ENCODE measurements at places on chromosomes 2 and 18.

DNA sequence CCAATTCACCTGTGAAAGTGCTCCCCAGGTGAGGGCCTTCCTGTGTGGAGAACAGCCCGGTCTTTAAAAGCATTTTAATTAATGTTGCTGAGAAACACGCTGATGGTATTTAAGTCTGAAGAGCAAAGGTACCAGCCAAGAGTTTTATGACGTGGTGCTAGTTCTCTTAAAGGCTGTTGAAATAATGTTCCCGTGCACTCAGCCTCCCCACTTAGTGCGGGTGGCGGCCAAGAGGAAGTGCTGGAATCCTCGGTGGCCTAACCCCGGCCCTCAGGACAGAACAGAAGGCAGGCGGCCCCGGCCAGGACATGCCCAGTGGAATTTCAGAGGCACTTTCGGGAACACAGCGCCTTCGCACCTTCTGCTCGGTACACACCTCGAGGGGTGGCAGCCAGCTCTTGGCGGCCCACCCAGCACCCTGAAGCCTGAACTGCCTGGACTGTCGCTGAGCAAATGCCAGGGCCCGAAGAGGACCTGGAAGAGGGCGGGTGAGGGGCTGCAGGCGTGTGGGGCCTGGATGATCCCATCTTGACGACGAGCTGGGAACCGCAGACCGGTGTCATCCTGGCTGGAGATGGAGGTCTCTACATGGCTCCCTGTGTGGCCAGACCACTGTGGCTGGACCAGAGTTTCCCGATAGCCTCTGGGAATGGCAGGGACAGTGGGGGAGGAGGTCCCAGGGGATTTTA is 142.9 kb downstream of the ASB1 start:
- no peak for DNase-seq

- no peak for DNase-seq
Observed at GRCh38 chr2:75221862-75222261, 22.5 kb upstream of the TACR1 start.

- DNase-seq: no peak
Observed at GRCh38 chr2:223459328-223459939, 142.7 kb downstream of the SCG2 start.

DNA sequence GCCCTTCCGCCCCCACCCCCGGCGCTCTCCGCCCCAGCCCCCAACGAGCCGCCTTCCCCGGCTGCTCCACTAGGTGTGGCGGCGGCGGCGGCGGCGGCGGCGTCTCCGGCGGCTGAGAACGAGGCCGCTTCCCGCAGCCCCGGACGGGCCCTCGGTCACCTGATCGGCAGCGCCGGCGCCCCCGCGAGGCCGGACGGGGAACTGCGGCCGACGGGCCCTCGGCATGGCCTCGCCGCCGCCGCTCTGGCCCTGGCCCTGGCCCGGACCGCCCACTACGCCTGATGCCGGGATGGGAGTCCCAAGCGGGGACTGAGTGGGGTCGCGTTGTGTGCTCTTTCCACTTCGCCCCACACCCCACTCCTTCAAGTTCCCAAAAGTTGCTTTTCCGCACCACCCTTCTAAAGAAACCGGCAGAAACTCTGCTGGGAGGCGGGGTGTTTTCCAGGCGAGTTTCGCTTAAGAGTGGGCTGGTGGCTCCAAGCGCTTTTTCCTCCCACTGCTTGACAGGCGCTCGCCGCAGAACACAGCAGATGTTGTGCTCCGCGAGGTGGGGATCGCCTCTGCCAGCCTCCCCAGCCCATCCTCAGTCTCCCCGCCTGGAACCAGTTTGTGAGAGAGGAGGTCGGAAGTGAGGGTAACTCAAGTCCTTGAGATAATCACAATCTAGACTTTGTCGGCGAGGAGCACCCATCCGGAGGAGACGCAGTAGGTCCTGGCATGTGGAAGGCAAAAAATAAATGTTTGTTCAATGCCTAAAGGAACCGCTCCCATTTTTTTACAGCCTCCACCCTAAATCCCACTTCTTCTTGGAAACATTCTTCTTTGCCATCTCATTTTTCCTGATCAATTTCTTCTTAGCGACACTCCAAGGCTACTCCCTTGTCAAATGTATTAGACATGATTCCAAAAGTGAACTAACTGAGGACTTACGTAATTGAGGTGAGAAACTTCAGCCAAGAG is at the start of gene NCKAP1:
Gene NCKAP1 (minus strand): TSS at position 117 of the 960 bp plus-strand sequence. CDS start 358 bp downstream, outside the sequence.
- no peak for DNase-seq

- peak; percentile 67 for DNase-seq
Observed at GRCh38 chr18:13834496-13835015, 10.6 kb downstream of the MC5R start.

DNA sequence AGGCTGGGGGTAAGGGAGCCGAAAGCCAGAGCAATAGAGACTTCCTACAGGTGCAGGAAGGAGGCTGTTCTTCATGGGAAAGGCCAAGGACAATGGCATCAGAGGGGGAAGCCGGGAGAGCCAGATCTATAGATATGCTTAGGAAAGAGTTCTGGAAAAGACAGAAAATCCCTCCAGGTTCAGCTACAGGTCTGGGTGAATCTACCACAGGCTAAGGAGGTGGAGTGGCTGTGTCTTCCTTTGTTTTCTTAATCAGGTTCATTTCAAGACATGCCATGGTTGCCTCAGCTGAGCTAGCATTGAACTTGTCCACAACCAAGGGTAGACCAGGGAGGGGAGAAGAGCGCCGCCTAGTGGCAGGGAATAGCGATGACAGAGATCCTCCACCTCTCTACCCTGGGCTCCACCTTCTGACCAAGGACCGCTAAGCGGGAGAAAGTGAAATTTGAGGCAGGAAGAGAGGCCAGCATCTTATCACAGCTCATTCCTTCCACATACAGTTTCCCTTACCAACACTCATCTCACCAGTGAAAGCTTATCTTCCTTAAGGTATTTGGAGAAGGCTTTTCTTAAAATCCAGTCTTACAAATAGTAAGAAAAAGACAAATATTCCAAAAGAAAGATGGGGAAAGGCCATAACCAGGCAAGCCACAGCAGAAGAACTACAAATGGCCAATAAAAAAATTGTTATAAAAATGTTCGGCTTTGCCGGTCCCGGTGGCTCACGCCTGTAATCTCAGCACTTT is 74.2 kb downstream of the VIT start:
- peak; percentile 35 for DNase-seq
